ENCODE measurements at places on chromosomes 6 and 20.

GRCh38 chr20:42688576-42688975, 501.1 kb downstream of the PTPRT start:
- no peak for DNase-seq

GRCh38 chr20:44960103-44960852, at the start of gene TOMM34:
TOMM34 (minus strand) TSS chr20:44960397; CDS start chr20:44960333, 64 bp downstream.
- peak; percentile 98 for DNase-seq

DNA sequence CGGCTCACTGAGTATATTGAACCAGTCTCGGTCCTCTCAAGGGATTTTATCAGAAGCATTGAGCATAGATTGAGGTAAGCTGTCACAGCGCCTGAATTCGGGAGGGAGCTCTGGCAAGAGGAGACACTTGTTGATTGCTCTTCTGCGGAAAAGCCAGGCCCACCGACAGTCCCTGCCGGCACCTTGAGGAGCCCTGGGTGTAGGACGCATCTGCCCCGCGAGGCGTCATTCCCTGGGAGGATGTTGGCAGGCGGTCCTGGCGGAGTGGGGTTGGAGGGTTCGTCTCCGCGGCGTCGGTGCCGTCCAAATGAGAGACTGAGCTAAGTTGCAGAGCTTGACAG, 843 bp downstream of the FBXO9 start:
- DNase-seq = peak; percentile 63

DNA sequence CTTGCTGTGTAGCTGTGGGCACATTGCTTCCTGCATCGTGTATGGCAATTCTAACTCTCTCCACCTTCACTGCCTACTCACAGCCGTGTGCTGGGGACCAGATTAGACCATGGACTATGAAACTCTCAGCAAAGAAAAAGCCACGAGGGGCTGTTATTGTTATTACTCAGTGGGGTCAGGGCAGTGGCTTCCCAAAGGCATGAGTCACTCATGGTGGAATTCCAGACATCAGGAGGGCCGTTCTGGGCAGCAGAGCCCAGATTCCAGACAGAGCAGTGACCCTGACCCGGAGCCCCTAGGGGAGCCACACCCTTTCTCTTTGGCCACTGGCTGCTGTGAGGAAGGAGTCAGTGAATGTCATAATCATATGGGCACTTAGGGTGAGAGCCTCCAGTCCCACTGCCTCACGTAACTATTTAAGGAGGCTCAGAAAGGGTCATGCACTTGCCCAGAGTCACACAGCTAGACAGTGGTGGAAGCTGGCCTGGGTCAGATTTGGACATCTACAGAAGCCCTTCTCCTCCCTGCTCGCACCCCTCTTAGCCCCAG, 22.2 kb upstream of the CCN5 start:
- DNase-seq = no peak
